ENCODE measurements at places on chromosomes 6 and 20.
A peak's percentile ranks its signal among the peaks of the same experiment; 100 is the strongest.

- DNase-seq, result no peak
Observed at GRCh38 chr6:56168596-56168995, 78.8 kb downstream of the COL21A1 start.

- DNase-seq, result no peak
Observed at GRCh38 chr6:14038467-14039437, 78.8 kb upstream of the CD83 start.

GRCh38 chr6:96227135-96227534 is 211.4 kb downstream of the FUT9 start:
- no peak for DNase-seq

- no peak for DNase-seq
Observed at GRCh38 chr6:32111424-32112066, 2.4 kb upstream of the TNXB start.

DNA sequence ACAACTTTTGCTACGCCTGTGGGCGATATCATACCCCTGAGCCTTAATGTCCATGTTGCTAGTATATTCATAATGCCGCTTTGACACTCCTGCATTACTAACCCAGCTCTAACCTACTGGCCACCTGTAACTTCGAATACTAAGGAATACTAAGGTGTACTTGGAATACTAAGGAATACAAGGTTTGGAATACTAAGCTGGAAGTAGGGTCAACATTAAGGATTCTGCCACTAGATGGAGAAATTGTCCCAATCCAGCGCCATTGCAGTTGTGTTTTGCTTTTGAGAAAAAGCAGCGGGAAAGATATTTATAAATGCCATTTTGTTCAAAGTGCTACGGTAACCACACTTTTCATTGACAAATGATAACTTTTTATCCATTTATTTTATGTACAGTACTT is 10.7 kb downstream of the TBXT start:
- no peak for DNase-seq

DNA sequence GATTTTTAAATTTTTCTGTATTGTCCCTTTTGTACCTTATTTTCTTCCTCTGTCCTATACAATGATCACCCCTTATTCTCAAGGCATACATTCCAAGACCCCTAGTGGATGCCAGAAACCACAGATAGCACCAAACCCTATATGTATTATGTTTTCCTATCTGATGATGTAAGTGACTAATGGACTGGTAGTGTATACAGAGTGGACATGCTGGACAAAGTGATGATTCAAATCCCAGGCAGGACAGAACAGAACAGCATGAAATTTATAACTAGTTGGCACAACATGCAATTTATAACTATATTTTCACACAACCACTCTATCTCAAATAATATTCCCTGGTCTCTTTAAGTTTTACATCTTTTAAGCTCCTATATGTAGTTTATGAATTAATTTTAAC is 205.6 kb upstream of the FLRT3 start:
- DNase-seq, result no peak

DNA sequence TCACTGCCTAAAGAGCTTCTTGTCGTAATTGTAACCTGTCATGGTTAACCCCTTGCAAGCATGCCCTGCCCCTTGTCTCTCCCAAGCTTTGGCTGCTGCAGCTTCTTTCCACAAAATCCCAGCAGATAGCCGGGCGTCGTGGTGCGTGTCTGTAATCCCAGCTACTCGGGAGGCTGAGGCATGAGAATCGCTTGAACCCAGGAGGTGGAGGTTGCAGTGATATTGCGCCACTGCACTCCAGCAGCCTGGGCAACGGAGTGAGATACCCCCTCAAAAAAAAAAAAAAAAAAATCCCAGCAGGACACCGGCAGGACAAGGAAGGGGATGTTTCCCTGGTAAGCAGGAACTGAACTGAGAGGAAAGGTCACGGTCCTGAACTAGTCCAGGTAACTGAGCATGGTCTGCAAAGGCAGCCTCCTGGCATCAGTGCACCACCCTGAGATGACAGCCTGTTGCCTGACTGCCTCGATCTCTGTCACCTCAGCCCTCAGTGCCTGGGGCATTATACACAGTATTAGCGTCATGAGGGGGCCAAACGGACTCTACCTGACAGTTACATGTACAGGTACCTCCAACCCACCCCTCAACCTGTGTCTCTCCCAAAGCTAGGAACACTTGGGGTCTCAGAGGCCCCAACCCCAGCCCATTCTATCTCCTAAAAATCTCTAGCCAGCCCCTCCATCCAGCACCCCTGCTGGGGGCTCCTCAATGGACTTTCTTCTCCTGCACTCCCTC is 1.8 kb downstream of the LZTS3 start:
- no peak for DNase-seq

DNA sequence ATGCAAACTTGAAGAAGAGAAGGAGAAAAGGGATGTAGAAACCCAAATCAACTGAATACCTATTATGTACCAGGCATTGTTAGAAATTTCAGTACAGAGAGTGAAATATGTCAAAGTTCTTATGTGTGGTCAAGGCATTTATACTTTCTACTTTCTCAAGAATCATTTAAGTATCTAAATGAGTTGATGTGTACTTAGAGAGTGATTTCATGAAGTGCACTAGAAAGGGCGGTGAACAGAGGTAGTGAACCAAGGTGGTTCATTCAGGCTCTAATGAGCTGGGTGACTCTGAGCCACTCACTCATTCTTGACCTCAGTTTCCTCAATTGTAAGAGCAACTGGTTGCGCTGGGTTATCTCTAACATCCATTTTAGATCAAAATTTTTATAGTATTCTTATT is 3.3 kb downstream of the PDE7B start:
- no peak for DNase-seq

- DNase-seq, result no peak
Observed at GRCh38 chr6:87164004-87164403, 8.6 kb downstream of the ZNF292 start.

DNA sequence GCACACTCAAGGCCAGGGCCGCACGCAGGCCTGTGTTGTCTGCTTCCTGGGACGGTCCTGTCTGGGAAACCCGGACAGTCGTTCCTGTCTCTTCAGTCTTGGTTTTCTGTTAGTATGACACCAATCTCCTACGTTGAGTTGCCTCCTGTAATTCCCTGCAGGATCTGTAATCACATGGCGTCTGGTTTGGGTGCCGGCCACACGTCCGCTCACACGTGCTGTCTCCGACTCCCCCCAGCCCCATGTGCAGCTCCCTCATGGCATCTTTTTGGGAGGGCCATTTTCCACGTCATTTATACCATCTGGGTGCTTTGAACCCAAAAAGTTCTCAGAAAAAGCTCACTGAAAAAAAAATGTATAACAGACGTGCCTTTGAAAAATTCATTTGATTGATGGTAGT is 23.2 kb downstream of the DLL1 start:
- no peak for DNase-seq

GRCh38 chr6:96391776-96392360 is 129.7 kb upstream of the UFL1 start:
- no peak for DNase-seq

DNA sequence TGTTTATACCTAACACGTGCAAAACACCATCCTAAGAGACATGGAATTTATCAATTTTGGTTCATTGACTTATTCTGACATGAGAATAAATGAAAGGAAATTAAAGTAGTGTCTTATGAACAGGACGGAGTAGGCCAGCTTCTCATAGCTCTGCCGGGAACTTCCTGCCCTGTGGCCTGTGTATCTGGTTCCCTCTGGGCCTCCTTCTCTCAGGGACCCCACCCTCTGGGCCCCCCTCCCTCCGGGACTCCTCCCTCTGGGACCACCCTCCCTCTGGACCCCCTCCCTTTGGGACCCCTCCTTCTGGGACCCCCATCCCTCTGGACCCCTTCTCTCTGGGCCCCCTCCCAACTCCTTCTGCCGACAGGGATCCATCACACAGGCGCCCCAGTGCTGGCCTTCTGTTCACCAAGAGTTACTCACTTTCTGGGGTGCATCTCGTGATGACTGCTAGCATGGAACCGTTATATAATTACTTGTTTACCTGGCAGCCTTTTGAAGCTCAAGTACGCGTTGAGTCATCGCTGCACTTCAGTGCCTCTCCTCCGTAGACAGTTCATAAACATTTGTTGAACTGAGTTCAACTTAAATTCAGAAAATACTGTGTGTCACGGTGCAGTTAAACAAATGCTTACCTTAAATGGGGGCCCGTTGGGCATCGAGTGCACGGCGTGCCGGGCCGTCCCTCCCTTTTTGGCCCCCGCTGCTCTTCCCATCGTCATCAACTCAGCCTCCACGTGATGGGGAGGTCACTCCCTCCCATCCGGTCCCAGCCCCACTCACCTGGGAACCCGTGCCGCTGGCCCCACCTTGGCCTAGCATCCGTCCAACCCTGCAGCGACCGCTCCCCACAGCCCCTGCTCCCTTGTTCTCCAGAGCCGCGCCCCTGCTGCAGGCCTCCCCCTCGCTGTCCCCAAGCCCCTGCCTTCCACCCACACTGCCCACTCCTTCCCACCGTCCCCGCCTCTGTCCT is 8.1 kb downstream of the CCR6 start:
- DNase-seq, result no peak

DNA sequence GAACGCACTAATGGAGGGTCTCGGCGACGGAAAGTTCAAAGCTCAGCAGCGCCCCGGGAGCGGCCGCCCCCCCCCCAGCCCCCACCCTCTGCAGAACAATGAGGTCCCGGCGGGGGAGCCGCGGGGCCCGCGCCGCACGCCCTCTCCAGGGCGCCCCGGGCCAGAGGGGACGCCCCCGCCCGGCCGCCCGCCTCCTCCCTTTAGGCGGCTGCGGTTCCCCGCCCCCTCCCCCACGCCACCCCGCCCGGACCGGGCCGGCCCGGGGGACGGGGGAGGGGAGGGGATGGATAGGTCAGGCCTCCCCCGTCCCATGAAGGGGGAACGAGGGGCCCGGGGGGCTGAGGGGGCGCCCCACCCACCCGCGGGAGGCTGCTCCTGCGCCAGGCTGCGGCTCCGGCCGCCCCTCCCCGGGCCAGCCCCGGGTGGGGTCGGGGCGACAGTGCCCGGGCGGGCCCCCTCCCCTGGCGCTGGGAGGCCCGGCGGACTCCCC is 1.5 kb downstream of the NOL4L start:
- DNase-seq, result no peak

- no peak for DNase-seq
Observed at GRCh38 chr6:15675536-15676220, 12.8 kb upstream of the DTNBP1 start.

GRCh38 chr20:50774515-50774914 is 20.3 kb upstream of the BCAS4 start:
- no peak for DNase-seq

- DNase-seq, result no peak
Observed at GRCh38 chr6:135617222-135617621, 119.7 kb upstream of the AHI1 start.

GRCh38 chr20:25014816-25015215 is 22.3 kb upstream of the APMAP start:
- DNase-seq, result no peak

DNA sequence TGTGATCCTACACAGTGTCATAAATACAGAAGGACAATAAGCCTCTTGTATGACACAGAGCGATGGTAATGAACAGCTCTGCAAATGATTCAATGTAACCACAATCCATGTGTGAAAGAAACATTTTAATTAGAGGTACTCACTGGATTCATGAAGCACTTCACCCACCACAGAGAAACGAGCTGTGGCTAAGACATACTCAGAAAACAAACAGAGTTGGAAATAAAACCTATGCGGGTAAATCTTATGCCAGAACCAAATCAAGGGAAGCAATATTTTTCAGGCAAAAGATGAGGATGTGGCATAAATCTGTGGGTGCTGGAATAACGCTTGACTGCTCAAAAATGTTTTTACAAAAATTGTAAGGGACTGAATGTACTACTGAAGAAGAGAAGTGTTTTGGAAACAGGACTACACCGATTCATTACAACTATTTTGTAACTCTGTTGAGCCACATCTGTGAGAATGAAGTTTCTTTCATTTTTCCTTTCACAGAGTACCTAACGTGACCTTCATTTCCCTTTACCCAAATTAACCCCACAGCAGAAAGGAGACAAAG is 112.1 kb downstream of the WDR27 start:
- DNase-seq, result no peak

DNA sequence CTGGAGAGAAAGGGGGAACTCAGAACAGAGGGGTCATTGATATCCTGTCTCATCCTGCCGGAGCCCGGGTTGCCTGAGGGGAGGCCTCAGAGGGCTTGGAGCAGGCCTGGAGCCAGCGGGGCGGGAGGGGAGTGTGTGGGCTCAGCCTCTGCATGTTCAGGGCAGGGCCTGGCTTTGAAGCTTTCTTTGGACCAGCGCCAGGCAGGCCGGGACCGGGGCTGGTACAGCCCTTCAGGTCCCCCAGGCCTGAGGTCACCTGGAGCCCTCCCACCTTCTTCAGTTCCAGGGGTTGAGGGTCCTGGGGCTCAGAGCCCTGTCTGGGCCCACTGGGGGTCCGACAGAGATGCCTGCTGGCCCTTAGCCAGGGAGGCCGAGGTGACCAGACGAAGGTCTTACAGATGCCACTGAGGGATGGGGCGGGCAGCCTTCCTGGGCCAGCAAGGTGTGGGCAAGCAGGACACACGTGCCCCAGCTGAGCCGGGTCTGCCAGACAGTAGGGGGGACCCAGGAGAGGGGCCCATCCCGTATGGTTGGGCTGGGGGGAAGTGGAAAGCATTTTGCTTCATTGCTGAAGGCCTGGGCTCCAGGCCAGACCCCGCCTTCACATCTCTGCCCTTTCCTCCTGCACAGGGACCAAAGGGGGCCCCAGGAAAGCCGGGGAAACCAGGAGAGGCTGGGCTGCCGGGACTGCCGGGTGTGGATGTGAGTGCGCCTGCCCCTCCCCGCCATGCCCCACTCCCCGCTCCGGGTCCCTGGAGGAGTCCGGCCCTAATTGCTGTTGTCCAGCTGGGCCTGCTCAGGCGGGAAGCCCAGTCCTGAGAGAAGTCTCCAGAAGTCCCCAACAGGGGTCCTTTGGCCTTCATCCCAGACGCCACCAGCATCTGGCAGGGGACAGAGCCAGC is 2.0 kb downstream of the COL9A3 start:
- DNase-seq, result no peak

- peak; percentile 95 for DNase-seq
Observed at GRCh38 chr20:50980071-50980681, 21.6 kb downstream of the MOCS3 start.

GRCh38 chr20:62394248-62395245 is 7.6 kb downstream of the RPS21 start:
- no peak for DNase-seq

DNA sequence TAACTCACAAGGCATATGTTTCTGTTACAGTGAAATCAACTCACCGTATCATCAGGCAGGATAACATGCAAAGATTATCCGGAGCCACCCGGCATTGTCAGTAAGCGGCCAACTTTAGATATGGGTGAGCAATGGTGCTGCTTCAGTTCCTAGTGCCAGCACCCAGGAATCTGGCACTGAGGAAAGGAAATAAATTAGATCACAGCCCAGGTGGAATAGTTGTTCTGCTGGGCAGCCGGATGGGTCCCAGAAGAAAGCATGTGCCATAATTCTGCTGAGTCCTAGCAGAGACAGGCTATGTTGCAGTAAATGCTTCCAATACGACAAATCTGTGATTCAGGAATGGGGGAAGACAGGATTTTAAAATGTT is 183.6 kb upstream of the SPTLC3 start:
- DNase-seq, result no peak

GRCh38 chr6:36594816-36595643 is 868 bp downstream of the SRSF3 start:
- DNase-seq, result no peak

Measured in HS-27A (cell line).